ENCODE measurements at places on chromosomes 6 and 20.

DNA sequence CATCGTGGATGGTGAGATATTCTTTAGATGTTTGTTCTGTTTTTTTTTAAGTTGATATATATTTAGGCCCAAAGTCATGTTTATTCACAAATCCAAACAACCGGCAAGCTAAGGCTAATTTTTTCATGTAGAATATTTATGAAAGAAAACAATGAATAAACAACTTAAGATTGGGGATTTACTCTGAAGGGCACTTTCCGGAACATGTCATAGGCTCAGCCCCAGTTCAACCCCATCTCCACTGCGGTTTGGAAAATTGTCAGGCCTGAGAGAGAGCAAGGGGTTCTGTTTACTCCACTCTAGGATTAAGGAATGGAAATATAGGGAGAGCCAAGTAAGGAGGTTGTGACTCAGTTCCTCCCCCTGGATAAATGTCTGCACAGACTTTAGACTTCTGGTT is 18.3 kb downstream of the RPS6KA2 start:
- DNase-seq = no peak

- no peak for DNase-seq
Observed at GRCh38 chr6:11586117-11586516, 48.6 kb downstream of the TMEM170B start.

GRCh38 chr6:90425161-90425641 is 128.6 kb upstream of the BACH2 start:
- DNase-seq = no peak

- no peak for DNase-seq
Observed at GRCh38 chr6:158037771-158038170, 56.1 kb downstream of the SYNJ2 start.

DNA sequence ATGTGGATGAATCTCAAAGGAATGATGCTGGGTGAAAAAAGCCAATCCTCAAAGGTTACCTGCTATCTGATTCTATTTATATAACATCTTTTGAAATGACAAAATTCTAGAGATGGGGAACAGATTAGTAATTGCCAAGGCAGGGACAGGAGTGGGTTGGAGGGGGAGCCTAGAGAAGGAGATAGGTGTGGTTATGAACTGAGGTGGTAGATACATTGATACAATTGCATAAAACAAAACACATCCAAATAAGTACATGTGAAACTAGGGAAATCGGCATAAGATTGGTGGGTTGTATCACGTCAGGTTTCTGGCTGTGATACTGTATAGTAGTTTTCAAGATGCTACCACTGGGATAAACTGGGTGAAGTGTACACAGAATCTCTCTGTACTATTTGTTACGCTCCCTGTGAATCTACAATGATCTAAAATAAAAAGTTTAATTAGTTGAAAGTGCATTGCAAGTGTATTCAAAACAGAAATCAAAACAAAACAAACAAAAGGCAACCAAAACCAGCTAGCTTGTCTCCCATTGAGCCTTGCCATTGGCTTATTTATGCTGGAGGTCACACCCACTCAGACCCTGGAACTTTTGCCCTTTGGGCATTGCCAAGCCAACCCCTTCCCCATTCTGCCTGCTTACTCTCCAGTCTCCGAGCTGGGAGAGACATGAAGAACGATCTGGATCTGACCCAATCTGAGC is 27.8 kb downstream of the PPP1R16B start:
- no peak for DNase-seq

DNA sequence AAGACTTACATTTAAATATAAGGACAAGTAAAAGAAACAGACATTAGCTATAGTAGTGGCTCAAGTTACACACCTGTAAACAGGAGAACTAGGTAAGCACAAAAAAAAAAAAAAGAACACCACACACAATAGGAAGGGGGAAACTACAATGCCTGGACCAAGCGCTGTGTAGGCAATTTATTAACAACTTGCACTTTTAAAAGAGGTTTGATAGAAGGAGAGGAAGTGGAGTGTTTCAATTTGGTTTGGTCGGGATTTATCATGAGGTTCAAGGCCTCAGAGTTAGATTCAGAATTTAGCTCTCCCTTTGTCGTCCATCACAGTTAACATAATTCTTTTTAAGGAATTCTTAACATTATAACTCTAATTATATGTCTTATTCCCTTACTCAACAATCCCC is 1.1 kb upstream of the USP49 start:
- no peak for DNase-seq

- no peak for DNase-seq
Observed at GRCh38 chr6:128242765-128243403, 277.5 kb downstream of the PTPRK start.

- no peak for DNase-seq
Observed at GRCh38 chr6:155505608-155505989, 50.0 kb upstream of the NOX3 start.

DNA sequence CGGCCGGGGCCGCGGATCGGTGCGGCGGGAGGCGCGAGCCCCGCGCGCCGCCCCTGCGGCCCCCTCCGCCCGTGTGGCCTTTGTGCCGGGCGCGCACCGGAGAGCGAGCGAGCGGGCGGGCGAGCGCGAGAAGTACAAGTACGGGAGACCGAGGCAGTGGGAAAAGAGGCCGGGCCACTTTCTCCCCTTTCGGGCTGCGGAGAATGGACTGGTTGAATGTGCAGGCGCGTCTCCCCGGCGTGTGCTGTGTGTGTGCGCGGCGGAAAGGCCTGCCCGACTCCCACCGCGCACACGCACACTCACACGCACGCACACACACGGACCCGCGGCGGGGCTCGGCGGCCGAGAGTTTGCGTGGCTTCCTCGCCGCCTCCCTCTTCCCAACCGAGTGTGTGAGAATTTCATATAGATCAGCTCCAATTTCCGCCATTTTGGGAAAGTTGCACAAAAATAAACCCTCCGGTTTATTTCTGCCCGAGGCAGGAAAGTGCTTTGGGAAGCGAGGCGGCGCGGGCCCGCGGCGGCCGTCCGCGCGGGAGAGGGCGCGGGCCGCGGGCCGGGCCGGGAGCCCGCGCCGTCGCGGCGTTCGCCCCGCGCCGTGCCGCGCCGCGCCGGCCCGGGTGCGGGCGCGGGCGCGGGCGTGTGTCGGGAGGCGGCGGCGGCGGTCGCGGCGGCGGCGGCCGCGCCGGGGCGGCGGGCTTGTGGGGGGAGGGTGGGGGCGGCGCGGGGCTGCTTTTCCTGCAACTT is 1.1 kb downstream of the L3MBTL3 start:
- DNase-seq = peak; percentile 42

GRCh38 chr6:36050305-36050704 is 22.7 kb downstream of the MAPK14 start:
- peak; percentile 39 for DNase-seq

GRCh38 chr20:38645980-38646858 is 44.6 kb downstream of the ARHGAP40 start:
- DNase-seq = peak; percentile 53

DNA sequence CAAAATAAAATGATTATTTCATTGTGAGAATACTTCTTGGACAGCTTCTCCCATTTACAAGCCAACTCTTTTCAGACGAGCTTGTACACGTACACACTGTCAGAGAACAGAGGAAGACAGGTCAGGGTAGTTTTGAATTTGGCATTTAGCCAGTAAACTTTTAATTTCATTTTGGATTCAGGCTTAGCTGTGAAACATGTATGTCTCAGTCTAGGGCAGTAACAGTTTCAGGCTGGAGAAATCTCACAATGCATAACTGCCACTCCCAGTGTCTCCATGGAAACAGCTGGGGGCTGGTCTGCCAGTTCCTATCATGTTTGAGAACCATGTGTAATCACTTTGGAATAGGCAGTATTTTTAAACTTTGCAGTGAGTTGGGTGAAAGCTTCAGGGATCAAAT is 22.0 kb upstream of the QKI start:
- DNase-seq = peak; percentile 88

DNA sequence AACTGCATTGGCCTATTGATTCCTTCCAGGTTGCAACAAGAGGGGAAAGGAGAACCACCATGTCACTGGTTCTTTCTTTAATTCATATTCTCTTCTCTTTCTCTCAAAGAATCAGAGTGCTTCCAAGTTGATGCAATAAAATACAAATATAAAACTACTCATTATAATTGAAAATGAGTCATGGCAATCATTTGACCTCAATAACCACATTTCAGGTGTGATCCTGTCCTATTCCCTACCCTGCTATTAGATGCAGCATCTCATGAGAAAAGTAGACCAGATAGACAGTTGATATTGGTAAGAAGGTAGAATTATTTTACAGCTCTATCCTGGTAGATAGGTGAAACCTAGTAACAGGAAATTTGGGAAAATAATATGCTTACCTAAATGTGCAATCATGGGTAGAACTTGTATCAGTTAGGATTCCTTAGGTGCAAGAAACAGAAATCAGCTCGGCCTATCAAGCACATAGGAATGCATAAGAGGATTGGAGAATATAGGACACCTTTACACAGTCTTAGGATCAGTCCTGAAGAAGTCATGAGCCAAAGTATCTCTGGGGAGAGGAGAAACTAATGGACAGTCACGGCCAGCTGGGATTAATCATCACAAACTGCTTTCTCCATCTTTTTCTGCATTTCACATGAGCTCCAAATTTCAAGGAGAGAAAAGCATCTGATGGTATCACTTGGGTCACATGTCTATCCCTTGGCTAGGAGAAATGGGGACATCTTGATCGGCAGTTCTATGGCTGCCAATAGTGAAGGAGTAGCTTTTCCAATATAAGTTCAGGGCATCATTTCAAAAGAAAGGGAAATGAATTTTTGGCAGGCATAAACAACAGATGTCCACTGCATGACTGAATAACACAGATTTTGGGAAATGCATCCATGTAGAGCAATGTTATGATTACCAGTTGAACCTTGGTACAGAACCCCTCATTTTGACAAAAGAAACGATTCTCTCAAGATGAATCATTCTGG is 19.3 kb upstream of the RNF146 start:
- DNase-seq = peak; percentile 71

- DNase-seq = no peak
Observed at GRCh38 chr6:98894810-98895209, 52.9 kb downstream of the FBXL4 start.

DNA sequence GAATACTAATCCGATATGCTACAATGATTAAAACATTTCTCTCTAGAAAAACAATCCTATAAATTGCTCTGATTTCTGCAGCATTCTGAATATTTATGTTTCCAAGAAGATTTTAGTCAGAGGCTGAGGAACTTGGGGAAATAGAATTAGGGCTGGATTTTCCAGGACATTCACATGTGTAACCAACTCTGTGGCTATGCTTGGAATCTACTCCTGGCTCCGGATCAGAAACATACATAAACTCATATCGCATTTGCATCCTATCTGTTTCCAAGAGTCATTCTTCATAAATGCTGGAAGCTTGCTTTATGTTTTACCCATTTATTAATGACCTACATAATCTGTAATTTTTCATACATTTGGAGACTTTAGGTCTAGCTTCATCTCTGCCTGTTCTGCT is 459.9 kb upstream of the MARCKS start:
- no peak for DNase-seq

- peak; percentile 80 for DNase-seq
Observed at GRCh38 chr20:8255945-8256632, 124.0 kb downstream of the PLCB1 start.

DNA sequence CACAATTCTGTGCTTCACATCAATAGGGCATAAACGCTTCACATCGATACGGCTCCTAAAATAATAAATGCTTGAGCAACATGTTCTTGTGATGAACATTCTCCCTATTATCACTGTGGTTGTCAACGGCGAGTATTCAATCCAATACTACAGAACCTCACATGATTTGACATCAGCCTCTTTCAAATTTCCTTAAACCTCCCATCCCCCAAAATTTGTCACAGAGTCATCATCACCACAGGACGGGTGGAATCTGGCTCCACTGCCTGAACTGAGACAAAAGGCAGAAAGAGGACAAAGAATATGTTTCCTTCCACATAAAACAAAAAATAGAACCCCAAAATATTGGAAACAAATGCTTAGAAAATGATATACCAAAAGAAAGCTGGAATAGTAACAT is 7.3 kb downstream of the THEMIS start:
- no peak for DNase-seq

DNA sequence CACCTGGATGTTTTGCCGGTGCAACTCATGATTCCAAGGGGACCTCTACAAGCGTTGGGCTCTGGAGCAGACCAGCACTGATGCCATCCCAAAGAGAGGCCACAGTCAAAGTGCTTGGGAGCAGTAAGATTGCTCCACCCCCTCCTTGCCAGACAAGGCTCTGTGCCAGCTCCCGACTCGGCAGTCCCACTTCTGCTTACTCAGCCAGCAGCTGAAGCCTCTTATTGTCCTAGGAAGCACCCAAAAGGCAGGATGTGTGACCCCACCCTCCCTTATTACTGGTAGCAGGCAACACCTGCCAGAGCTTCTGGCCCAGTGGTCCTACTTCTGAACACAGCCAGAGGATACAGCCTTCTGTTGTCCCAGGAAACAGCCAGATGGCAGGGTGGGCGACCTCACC is 614.2 kb downstream of the TENT5A start:
- no peak for DNase-seq

DNA sequence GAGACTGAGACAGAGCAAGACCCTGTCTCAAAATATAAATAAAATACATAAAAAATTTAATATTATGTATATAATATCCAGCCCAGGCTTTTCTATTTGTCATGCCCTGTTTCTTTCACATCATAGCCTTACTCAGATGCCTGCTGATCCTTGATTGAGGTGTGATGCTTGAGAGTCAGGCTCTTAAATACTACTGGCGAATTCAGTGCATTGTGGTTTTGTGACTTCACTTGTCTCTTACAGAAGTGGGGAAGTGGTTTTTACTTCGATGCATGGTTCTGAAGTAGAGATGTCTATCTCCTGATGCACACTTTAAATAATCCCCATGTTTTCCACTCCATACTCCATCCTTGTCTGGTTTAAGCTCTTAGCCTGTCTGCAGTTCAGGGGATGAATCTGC is 29.1 kb downstream of the ASXL1 start:
- DNase-seq = no peak

DNA sequence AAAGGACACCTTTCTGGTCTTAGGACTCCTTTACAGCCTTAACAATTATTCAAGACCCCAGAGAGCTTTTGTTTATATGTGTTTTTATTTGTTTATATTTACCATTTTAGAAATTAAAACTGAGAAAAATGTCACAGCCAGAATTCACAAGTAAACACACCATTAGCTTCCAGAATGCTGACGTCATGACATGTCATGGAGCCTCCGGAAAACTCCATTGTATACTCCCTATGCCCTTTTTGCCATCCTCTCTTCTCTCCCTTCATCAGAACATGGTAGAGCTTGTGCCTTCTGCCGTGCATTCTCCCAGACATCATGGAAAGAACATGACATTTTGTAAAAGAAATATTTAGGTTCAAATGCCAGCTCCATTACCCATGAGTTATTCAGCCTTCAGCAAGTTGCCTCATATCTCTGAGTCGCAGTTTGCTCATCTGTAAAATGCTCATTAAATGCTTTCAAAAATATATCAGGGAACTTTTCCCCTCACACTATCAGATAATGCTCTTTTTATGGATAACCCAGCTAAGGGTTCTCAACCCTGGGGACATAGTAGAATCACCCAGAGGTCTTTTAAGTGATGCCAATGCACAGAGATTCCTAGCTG is 27.8 kb downstream of the TNFAIP3 start:
- DNase-seq = peak; percentile 63

- no peak for DNase-seq
Observed at GRCh38 chr6:161660666-161661571, 387.1 kb upstream of the AGPAT4 start.

All from mammary epithelial cell (primary cell).